ENCODE measurements at places on chromosomes 2 and 18.

DNA sequence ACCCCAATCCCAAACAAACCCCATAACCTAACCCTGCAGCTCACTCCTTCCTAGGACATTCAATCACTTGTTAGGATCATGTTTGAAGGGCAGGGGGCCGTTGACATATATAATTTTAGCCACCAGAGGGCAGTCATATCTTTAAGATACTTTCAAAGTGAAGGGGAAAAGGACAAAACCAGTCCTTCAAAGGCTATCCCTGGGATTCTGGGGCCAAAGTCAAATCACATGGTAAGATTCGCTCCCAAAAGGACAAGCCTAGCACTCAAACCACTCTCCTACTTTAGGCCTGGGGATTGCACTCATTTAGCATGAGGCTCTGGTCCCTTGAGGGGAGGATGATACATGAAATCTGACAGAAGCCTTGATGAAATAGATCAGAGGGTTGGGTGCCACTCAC, 44.6 kb downstream of the HAUS1 start:
- peak; percentile 64 for DNase-seq

DNA sequence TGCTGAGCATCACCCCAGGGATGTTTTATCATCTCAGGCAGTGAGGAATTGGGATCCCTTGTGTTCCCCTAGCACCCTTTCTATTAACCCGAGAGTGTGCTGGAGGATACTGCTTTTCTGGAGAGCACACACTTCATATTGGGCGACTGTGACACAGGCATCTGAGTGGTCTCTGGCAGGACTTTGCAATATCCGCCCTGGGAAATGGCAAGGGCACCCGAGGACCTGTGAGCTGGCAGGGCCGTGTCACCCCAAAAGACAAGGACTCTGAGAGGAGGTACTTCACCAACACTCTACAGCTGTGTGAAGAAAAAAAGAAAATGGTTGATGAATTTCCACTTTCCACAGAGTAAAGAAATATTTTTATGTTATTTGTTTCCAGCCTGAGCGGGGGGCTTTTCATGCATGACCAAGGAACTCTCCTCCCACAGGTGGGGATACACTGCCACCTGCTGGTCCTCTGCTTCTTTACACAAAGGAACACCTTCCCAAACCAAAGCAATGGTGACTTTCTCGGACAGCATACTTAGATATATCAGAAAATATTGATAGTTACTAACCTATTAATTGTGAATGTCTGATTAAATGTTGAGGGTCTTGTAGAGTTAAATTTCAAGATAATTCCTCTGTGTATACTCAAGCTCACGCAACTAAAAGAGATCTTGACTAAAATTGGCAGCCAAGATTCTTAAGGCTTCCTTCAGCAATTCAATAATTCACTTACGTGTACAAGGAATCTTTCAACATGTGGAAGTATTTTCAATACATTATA, 45.9 kb upstream of the REG3G start:
- DNase-seq: peak; percentile 22

GRCh38 chr18:58222432-58223125, 178.6 kb downstream of the NEDD4L start:
- DNase-seq: peak; percentile 80

DNA sequence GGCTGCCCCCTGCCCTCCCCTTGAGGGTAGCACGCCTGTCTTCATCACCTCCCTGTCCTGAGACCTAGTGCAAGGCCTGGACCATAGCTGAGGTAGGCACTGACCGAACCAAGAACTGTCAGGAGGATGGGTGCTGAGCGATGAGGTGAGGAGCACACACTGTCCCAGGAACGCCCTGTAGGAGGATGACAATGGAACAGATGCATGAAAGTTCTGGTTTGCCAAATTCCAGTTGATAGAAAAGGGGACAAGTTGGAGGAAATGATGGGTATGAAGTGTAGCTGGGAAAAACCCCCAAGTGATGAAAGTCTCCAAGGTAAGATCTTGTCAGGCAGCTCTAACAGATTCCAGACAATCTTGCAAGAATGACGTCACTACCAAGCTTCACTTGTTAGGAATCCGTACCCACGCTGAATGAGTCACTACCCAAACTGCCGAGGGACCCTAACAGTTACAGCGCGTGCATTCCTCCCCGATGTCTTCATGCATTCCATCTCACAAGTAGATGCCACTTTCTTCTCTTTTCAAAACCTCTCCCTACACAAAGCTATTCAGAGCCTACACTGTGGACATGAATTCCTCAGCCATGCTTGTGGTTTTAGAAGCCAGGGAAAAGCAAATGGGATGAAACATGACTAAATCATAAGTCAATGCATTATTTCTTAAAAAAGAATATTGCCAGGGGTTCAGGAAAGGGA, 27.6 kb downstream of the MRPL33 start:
- DNase-seq: peak; percentile 100

DNA sequence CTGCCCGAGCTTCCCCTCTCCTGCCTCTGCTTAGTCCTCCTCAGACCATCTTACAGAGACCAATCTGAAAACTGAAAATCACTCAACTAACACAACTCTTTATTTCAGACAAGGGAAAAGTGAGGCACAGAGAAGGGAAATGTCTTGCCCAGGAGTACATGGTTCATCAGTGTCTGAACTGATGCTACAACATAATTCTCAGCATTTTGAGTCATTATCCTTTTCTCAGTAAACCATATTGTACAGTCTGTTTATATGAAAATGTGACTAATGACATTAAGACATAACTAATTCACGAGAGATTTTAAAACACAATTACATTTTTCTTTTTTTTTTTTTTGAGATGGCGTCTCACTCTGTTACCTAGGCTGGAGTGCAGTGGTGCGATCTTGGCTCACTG, 62.7 kb downstream of the ITSN2 start:
- DNase-seq: no peak

DNA sequence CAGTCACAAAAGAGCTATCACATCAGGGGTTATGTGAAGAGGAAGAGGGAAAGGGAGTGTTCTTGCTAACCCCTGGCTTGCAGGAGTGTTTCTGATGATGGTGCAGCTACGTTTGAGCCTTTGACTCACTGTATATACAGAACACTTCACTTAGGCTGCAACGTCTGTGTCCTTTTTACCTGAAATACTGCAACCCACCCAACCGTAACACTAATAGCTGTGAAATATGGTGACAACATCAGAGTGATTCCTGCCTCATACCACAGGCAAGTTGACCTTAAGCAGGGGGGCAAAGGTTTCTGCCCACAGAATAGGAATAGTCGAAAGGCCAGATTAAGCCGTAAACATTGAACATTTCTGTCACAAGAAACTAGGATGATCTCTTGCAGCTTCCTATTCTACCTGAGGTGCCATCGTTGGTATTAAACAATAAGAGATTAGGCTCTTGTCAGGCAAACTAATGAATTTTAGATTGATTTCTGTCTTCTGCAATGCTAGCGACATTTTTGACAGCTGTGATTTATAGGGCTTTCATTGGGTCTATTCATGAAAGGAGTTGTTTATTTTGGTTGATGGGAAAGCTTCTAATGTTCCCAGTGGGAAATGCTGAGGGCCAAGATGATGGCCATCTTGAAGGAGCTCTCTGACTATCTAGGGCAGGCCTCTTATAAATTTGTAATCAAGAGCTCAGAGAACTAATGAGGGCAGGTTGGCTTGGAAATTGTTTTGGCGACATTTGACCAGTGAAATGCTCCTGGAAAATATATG, 316.8 kb downstream of the PIK3C3 start:
- DNase-seq: no peak

GRCh38 chr2:52495816-52496215, 1271.8 kb upstream of the CHAC2 start:
- DNase-seq: no peak

DNA sequence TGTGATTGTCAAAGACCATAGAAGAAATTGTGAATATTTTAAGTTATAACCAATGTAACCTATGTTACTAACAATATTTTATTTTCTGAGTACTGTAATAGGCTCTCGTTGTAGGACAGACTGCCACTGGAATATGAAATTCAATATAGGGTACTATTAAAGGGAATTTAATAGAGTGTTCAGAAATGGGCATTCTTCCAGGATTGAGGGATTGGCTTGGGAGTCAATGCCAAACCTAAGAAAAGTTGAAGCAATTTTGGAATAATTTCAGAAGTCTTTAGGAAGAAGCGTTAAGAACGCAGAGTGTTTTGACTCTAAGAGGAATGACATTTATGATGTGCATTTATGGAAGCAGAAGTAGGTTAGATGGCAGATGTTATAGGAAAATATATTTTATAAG, 79.0 kb downstream of the ACVR2A start:
- no peak for DNase-seq

DNA sequence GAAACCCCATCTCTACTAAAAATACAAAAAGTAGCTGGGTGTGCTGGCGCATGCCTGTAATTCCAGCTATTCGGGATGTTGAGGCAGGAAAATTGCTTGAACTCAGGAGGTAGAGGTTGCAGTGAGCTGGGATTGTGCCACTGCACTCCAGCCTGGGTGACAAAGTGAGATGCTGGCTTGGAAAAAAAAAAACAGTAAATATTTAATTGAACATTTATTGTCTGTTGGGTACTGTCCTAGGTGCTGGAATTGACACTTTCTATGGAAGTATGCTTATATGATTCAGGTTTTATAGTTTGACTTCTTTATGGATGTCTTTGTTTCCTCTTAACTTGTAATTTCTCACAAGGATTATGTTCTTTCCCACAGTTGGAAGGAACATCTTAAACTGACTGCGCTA, 633.1 kb upstream of the SETBP1 start:
- DNase-seq: peak; percentile 7

GRCh38 chr2:134278553-134278952, 24.7 kb downstream of the MGAT5 start:
- peak; percentile 43 for DNase-seq

GRCh38 chr18:51278045-51278649, 80.7 kb upstream of the MEX3C start:
- DNase-seq: peak; percentile 27

GRCh38 chr2:202114291-202114690, 41.2 kb downstream of the KIAA2012 start:
- no peak for DNase-seq

GRCh38 chr18:61666876-61667590, 225.8 kb downstream of the RNF152 start:
- DNase-seq: no peak

- DNase-seq: no peak
These were observed 260.0 kb downstream of the TNS1 start for GRCh38 chr2:217742841-217743240.

- DNase-seq: no peak
These were observed 101.7 kb upstream of the ZFP36L2 start for GRCh38 chr2:43328133-43328532.

DNA sequence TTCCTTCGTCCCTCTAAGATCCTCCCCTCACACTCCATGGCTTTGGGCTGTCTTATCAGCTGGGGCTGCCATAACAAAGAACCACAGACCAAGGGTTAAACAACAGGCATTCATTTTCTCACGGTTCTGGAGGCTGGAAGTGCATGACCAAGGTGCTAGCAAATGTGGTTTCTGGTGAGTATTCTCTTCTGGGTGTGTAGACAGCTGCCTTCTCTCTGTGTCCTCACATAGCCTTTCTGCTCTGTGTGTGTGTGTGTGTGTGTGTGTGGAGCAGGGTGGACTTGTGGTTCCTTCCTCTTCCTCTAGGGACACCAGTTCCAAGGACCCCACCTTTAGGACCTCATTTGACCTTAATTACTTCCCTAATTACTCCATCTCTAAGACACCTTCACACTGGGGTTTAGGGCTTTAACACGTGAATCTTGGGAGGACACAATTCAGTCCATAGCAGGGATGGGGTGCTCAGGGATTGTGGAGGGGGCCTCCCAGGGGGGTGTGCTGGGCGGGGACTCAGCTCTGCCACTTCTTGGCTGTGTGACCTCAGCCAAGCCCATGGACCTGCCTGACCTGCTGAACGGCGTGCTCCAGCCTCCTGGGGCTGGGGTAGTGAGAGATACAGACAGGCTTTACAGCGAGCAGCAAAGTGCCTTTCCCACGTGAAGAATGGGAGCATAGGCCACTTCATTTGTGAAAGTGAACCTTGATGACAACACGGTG, 38.0 kb downstream of the ACKR3 start:
- peak; percentile 73 for DNase-seq

DNA sequence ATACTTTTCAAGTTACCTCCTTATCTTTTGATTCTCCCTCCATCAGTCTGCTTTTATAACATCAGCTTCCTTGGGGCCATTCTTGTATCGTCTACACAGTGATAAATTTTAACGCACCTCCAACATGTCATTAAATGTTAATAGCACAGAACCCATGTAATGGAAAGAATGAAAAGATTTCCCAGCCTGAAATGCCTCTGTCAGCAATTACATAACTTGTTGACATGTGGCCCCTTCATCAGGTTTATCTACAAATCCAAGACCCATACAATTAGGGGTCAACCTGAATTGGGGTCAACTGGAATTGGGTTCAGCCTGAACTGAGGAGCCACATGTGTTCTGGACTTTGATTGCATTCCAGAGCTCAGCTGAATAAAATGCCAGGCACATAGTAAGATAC, 148.2 kb upstream of the KLF7 start:
- no peak for DNase-seq

DNA sequence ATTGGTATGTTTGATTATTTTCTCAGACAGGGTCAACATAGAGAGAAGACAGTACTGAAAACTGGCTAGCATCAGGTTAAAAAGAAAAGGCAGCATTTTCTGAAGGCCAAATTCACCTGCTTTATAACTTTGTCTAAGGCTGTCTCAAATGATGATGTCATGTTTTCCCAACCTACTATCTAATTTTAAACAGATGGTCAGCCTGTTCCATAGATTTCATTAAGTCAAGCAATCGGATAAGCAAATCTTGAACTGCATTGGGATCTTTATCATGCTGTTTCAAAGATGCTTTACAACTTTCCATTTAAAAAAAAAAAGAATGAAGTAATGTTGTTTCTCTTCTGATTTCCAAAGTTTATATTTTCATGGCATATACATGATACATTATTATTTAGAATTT, 56.3 kb upstream of the SPOPL start:
- DNase-seq: peak; percentile 51

GRCh38 chr2:134146620-134147019, 107.3 kb upstream of the MGAT5 start:
- no peak for DNase-seq
